ENCODE measurements at places on chromosomes 7 and 10.

DNA sequence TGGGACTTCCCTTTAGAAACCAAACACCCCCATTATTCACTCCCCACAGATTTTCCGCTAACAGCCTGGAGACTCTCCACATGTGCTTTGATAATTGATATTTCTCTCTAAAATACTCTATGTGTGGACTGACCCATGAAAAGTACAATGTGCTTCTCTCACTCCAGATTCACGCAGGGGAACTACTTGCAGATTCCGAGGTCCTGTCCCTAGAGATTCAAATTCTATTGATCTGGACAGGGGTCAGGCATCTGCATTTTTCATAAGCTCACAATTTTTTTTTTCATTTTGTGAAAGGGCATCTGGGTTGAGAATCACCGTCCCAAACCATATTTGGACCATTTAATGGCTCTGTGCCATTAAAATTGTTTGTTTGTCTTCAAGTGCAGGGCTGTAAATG, 98.7 kb downstream of the CALCR start:
- no peak overlapping the region for H3K27ac ChIP-seq
- H3K4me3 ChIP-seq: no peak overlapping the region
- DNase-seq: no peak
- no peaks in the 10 kb centered on the region for H3K4me1 ChIP-seq

- no peaks in the 10 kb centered on the region for H3K36me3 ChIP-seq
- DNase-seq: no peak
- H3K27ac ChIP-seq: no peak overlapping the region
These were observed 78.1 kb upstream of the TMEM196 start for GRCh38 chr7:19851504-19851903.

DNA sequence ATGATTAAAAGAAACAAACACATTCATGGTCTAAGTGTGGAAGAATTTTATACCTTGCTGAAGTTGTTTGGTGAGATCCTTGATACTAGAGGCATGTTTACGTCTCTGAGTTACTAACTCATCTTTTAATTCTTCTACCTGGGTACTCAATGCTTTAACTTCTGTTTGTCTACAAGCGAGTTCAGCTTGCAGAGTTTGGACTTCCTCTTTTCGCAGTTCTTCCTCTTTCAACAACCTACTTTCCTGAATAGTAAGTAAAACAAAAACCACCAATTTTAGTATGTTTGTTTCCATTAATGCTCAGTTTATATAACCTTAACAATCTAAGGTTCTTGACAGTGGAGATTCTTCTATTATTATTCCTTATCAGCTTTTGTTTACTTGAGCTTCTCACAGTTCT, 42.9 kb downstream of the CCDC186 start:
- no peak overlapping the region for H3K4me3 ChIP-seq
- peaks cover 3% of the 10 kb centered on the region for H3K4me1 ChIP-seq
- peaks cover 46% of the 10 kb centered on the region for H3K36me3 ChIP-seq
- no peak overlapping the region for H3K27ac ChIP-seq

- H3K36me3 ChIP-seq: no peaks in the 10 kb centered on the region
- no peak overlapping the region for H3K27ac ChIP-seq
- H3K4me3 ChIP-seq: no peak overlapping the region
- H3K4me1 ChIP-seq: peaks cover 6% of the 10 kb centered on the region
- no peak for DNase-seq
These were observed 38.8 kb downstream of the HTRA1 start for GRCh38 chr10:122500194-122500593.

GRCh38 chr7:116802746-116803152, 59.6 kb upstream of the CAPZA2 start:
- DNase-seq: peak; percentile 51
- peaks cover 8% of the 10 kb centered on the region for H3K4me1 ChIP-seq
- H3K4me3 ChIP-seq: no peak overlapping the region
- no peaks in the 10 kb centered on the region for H3K36me3 ChIP-seq
- no peak overlapping the region for H3K27ac ChIP-seq

- H3K36me3 ChIP-seq: no peaks in the 10 kb centered on the region
- H3K4me1 ChIP-seq: no peaks in the 10 kb centered on the region
- DNase-seq: no peak
- H3K27me3 ChIP-seq: no peaks in the 10 kb centered on the region
These were observed 10.8 kb upstream of the GRID2IP start for GRCh38 chr7:6562106-6562505.

GRCh38 chr10:85850736-85851135, 515.9 kb downstream of the GRID1 start:
- no peaks in the 10 kb centered on the region for H3K36me3 ChIP-seq
- H3K27me3 ChIP-seq: no peaks in the 10 kb centered on the region
- no peak for DNase-seq
- peaks cover under 1% of the 10 kb centered on the region for H3K4me1 ChIP-seq
- H3K27ac ChIP-seq: no peak overlapping the region

- no peaks in the 10 kb centered on the region for H3K36me3 ChIP-seq
- H3K27me3 ChIP-seq: peaks cover 5% of the 10 kb centered on the region
- DNase-seq: no peak
- H3K27ac ChIP-seq: no peak overlapping the region
These were observed 100.1 kb upstream of the COL1A2 start for GRCh38 chr7:94294471-94295131.

DNA sequence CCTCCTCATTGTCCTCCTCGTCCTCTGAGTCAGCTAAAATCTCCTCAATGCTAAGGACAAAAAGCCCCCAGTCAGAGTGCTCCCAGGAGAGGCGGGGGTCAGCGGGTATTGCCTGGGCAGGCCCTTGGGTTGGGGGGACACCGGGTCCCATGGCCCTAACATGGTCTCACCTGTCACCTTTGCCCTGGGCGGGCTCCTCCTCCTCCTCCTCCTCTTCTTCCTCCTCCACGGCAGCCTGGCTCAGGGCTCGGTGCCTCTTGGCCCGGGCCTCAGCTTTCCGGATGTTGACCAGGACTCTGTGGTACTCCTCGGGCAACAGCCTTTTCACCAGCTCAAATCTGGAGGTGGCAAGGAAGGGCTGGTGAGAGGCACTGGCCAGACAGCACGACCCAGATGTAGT, 32.0 kb upstream of the FRAT2 start:
- H3K27ac ChIP-seq: no peak overlapping the region
- H3K4me3 ChIP-seq: no peak overlapping the region
- no peaks in the 10 kb centered on the region for H3K27me3 ChIP-seq
- DNase-seq: no peak
- H3K4me1 ChIP-seq: no peaks in the 10 kb centered on the region

DNA sequence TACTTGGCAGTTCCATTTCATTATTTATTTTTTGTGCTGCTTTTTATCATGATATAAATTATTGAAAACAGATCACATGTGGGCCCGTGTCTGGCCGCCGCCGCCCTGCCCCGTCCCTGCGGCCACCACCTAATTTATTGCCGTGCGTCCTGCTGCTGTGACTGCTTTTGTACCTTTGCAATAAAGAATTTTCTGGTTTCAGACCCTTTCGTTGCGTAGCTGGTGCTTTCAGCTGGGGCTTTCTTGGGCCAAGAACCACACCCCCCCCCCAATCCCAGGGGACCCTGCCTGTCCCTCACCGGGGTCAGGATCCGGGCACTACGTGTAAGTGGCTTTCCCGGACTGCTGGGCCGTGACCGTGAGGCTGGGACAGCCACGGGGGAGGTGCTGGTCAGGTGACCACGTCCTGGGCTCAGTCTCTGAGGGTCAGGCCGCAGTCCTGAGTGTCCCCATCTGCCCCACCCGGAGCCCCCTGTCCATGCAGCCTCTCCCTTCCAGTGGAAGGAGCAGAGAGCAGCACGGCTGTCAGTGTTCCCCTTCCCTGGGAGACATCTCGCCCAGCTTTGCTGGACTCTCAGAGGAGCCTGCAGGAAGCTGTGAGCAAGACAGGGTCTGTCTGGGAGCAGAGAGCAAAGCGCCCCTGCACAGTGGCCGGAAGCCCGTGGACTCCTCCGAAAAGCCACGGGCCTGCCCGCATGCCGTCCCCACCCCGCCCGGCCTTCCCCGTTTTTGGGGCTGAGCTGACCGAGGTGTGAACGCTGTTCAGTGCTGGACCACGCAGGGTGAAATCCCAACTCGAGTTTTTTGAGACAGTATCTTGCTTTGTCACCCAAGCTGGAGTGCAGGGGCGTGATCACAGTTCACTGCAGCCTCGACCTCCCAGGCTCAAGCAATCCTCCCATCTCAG, 12.6 kb downstream of the MAFK start:
- no peaks in the 10 kb centered on the region for H3K27me3 ChIP-seq
- no peak overlapping the region for H3K4me3 ChIP-seq
- peaks cover 8% of the 10 kb centered on the region for H3K36me3 ChIP-seq
- no peak overlapping the region for H3K27ac ChIP-seq
- H3K4me1 ChIP-seq: no peaks in the 10 kb centered on the region

GRCh38 chr7:94996369-94996768, 89.0 kb downstream of the PPP1R9A start:
- H3K27ac ChIP-seq: no peak overlapping the region
- no peak overlapping the region for H3K4me3 ChIP-seq
- H3K27me3 ChIP-seq: no peaks in the 10 kb centered on the region

DNA sequence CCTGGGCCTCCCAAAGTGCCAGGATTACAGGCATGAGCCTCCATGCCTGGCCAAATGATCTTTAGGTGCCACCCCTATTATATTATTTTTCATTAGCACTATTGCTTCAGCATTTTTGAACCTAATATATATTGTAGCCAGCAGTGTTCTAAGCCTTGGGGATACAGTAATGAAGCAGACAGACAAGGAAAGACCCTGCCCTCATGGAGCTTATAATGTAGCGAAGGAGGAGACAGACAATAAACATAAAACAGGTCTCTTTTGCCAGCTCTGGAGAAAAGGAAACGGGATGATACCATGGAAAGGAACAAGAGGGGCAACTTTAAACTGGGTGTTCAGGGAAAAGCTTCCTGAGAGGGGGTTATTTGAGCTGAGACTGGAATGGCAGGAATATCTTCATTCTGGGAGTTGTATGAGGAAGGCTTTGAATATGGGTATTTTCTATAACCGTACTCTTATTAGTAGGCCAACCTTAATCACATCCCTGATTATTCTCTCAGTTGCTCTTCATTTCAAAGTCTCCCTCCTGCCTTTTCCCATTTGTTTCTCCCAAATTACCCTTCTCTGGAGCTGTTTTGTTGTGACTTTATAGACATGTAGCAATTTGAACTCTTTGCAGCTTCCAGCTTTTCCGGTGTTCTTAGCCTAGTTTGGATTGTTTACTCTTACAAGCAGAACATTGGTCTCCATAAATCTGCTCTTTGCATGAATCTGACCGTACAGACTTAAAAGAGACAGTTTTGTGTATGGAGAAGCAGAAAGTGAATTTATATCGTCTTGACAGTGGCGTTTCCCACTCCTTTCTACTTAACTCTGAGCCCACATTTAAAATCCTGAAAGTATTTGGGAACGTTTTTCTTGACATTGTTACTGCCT, 19.0 kb downstream of the PRKAR2B start:
- no peak overlapping the region for H3K27ac ChIP-seq
- H3K4me1 ChIP-seq: no peaks in the 10 kb centered on the region
- no peaks in the 10 kb centered on the region for H3K36me3 ChIP-seq

GRCh38 chr7:40571796-40572195, 437.0 kb downstream of the SUGCT start:
- H3K36me3 ChIP-seq: no peaks in the 10 kb centered on the region
- H3K4me3 ChIP-seq: no peak overlapping the region
- H3K4me1 ChIP-seq: peaks cover 1% of the 10 kb centered on the region

- H3K4me1 ChIP-seq: no peaks in the 10 kb centered on the region
- H3K27me3 ChIP-seq: peaks cover 26% of the 10 kb centered on the region
- H3K36me3 ChIP-seq: no peaks in the 10 kb centered on the region
- no peak overlapping the region for H3K4me3 ChIP-seq
These were observed 99.6 kb upstream of the KMT2E start for GRCh38 chr7:104914421-104914820.

DNA sequence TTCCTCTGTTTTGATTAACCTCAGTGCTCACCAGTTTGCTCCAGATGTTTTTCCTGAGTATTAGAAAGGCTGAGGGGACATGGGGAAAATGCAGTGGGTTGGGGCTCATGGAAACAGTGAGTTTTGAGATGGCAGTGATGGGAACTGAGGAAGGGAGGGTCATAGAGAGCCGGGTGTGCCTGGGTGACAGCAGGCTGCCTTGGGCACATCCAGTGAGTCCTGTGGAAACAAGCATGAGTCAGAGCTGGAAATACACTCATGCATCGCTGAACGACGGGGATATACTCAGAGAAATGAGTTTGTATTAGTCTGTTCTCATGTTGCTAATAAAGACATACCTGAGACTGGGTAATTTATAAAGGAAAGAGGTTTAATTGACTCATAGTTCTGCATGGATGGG, 202.2 kb downstream of the TMEM178B start:
- no peak overlapping the region for H3K4me3 ChIP-seq
- no peaks in the 10 kb centered on the region for H3K4me1 ChIP-seq
- DNase-seq: no peak
- no peak overlapping the region for H3K27ac ChIP-seq

DNA sequence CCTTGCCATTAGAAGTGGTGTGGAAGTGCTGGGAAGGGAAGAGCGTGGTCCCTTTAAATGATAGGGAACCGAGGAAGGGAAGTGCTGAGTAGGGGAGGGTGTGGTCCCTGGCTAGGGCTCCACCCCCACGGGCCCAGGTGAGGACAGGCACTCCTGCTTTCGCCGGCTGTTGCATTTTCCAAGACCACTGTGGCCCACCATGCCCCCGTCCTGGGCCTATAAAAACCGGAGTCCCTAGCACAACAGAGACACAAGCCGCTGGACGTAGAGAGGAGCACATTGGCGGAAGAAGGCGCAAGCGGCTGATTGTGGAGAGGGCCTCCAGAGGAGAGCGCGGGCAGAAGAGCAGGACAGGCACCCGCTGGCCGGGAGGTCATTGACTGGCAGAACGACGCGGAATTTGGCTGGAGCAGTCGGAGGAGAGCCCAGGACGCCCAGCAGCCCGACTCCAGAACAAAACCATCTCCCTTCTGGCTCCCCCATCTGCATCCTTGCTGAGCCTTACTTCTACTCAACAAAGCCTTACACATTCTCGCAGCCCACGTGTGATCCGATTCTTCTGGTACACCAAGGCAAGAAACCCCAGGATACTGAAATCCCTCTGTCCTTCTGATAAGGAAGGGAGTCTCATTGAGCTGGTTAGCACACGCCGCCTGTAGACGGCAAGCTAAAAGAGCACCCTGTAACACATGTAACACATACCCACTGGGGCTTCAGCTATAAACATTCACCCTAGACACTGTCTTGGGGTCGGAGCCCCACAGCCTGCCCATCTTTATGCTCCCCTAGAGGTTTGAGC, 146.2 kb upstream of the LYZL1 start:
- H3K27ac ChIP-seq: no peak overlapping the region
- H3K27me3 ChIP-seq: peaks cover 5% of the 10 kb centered on the region
- no peak overlapping the region for H3K4me3 ChIP-seq
- DNase-seq: no peak
- H3K36me3 ChIP-seq: no peaks in the 10 kb centered on the region

- H3K27me3 ChIP-seq: no peaks in the 10 kb centered on the region
- H3K27ac ChIP-seq: no peak overlapping the region
- DNase-seq: no peak
- no peaks in the 10 kb centered on the region for H3K4me1 ChIP-seq
- no peak overlapping the region for H3K4me3 ChIP-seq
These were observed 233.0 kb downstream of the TRIL start for GRCh38 chr7:28725045-28725642.

DNA sequence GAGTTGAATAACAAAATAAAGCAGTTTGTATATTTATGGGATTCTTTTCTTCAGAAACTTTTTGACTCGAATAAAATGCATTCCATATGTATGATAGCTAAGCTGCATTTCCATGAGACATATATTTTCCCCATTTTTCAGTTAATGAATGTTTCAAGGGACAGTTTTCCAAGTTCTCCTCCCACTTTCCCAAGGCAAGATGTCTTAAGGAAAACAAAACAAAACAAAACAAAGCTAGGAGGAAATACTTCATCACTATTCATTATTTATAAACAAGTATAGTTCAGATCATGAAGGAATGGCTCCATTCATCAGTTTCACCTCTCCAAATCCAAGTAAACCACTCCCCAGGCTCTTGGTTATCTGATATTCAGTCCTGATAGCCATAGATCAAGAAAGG, 261.0 kb downstream of the WDR11 start:
- H3K27me3 ChIP-seq: no peaks in the 10 kb centered on the region
- no peak overlapping the region for H3K27ac ChIP-seq
- no peaks in the 10 kb centered on the region for H3K36me3 ChIP-seq
- no peaks in the 10 kb centered on the region for H3K4me1 ChIP-seq
- no peak for DNase-seq

Data from T-helper 2 cell treated with Interferon-gamma antibody and Interleukin-4, amounts not matched to agents 5 μg/mL and 100 μg/mL, for 36 hours (primary cell).